CD4-positive, alpha-beta T cell treated with Interferon gamma for 1 hour (primary cell): ENCODE measurements at places on chromosomes 13 and 19.

DNA sequence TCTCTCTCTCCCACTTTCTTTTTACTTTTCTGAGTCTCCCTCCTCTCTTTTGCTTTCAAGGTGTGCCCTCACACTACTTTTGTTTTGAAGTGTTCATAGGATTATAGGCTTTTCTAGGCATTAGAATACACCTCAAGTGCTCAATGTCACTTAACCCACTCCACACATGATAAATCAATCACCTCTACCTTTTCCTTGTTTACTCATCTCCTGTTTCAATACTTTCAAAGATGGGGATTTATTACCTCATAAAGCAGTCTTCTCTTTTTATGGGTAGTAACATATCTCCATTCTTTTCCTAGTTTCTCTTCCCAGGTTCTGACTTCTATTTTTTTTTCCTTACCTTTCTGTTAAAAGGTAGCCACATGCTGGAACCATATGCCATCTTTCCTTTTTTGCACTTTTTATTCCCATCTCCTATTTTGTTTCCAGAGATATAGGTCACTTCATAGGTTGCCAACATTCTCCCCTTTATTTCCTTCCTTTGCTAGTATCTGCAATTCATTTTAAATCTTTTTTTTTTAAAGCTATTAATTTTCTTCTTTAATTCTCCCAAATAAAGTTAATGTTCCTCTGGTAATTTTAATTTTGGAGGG is 137.6 kb upstream of the SLC10A2 start:
- no peak for DNase-seq

- DNase-seq: no peak
These were observed 26.8 kb upstream of the SACS start for GRCh38 chr13:23460309-23460708.

GRCh38 chr13:103192511-103193135 is 126.4 kb upstream of the SLC10A2 start:
- no peak for DNase-seq

DNA sequence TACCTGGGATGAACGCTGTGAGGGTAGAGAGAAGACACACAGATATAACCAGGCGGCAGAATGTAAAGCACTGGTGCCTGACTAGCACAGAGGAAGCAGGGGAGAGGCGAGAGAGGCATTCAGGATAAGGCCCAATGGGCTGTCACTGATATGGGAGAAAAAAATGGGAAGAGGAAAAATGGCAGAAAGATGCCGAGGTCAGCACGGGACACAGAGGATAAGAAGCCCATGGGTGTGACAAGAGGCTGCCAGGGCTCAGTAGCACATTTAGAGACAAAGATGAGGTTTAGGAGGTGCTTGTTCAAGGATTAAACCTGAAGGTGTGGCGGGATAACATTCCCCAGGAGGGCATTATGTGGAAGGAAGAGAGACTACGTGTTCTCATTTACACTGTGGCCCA is 5.6 kb downstream of the SMG9 start:
- no peak for DNase-seq

GRCh38 chr19:52138983-52139251 is 821 bp downstream of the ZNF616 start:
- DNase-seq: no peak

- no peak for DNase-seq
These were observed 436.2 kb upstream of the SLITRK5 start for GRCh38 chr13:87234981-87235380.
